ENCODE measurements at places on chromosomes 11 and 22. TPM values are rescaled to one million over a fixed set of nuclear protein-coding genes. Genes with fewer than 3 reads are reported as not detected.

Gene OR52H1
- total RNA-seq = not detected

Gene MYEOV
- not detected for total RNA-seq

- H3K27me3 ChIP-seq = no peaks in the 10 kb centered on the region
- DNase-seq = peak; percentile 81
- H3K4me3 ChIP-seq = no peak overlapping the region
- peaks cover 24% of the 10 kb centered on the region for H3K4me1 ChIP-seq
- H3K36me3 ChIP-seq = no peaks in the 10 kb centered on the region
Measured at GRCh38 chr11:47998733-47999359, 18.5 kb downstream of the PTPRJ start.

DNA sequence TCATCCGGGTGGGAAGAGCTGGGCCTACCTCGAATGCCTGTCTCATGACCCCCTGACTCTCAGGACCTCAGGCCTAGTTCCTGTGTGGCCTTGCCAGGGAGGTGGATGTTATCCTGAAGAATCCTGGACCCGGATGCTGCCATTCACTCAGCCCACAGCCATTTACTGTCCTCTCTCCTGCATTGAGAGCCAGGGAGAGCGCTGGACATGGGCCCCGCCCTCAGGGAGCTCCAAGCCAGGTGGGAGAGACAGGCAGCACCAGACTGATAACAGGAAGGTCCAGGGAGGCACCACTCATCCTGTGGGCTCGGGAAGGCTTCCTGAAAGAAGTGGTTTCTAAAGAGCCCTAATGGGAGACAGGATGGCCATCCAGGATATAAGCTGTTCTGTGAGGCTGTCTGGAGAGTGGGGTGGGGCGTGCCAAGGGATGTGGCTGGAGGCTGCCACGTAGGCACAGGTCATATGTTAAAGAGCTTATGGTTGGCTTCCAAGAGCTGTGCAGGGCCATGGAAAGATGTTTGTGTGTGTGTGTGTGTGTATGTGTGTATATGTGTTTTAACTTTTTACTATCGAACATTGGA lies 8.6 kb downstream of the SERPINH1 start:
- H3K4me3 ChIP-seq = no peak overlapping the region
- DNase-seq = no peak
- H3K27me3 ChIP-seq = no peaks in the 10 kb centered on the region
- H3K27ac ChIP-seq = no peak overlapping the region
- H3K4me1 ChIP-seq = peaks cover 6% of the 10 kb centered on the region
- no peaks in the 10 kb centered on the region for H3K36me3 ChIP-seq

Gene SYT13
- total RNA-seq = 11.5 TPM

GRCh38 chr11:79244241-79244772 lies 196.5 kb downstream of the TENM4 start:
- H3K4me1 ChIP-seq = peaks cover 8% of the 10 kb centered on the region
- H3K27me3 ChIP-seq = no peaks in the 10 kb centered on the region
- H3K36me3 ChIP-seq = no peaks in the 10 kb centered on the region
- H3K27ac ChIP-seq = peak overlapping the region; percentile 63
- H3K4me3 ChIP-seq = no peak overlapping the region

Gene NRGN
- not detected for total RNA-seq

Gene NCR3LG1
- total RNA-seq = 15.2 TPM

Gene KRTAP5-7
- not detected for total RNA-seq

- no peaks in the 10 kb centered on the region for H3K36me3 ChIP-seq
- H3K4me3 ChIP-seq = no peak overlapping the region
- no peaks in the 10 kb centered on the region for H3K4me1 ChIP-seq
- no peak for DNase-seq
- H3K27me3 ChIP-seq = no peaks in the 10 kb centered on the region
Measured at GRCh38 chr22:44606126-44606525, 95.9 kb upstream of the PRR5 start.

- no peak for DNase-seq
- H3K36me3 ChIP-seq = no peaks in the 10 kb centered on the region
- H3K27ac ChIP-seq = no peak overlapping the region
- H3K4me1 ChIP-seq = no peaks in the 10 kb centered on the region
- H3K4me3 ChIP-seq = no peak overlapping the region
Measured at GRCh38 chr11:34685864-34686263, 65.0 kb downstream of the EHF start.

DNA sequence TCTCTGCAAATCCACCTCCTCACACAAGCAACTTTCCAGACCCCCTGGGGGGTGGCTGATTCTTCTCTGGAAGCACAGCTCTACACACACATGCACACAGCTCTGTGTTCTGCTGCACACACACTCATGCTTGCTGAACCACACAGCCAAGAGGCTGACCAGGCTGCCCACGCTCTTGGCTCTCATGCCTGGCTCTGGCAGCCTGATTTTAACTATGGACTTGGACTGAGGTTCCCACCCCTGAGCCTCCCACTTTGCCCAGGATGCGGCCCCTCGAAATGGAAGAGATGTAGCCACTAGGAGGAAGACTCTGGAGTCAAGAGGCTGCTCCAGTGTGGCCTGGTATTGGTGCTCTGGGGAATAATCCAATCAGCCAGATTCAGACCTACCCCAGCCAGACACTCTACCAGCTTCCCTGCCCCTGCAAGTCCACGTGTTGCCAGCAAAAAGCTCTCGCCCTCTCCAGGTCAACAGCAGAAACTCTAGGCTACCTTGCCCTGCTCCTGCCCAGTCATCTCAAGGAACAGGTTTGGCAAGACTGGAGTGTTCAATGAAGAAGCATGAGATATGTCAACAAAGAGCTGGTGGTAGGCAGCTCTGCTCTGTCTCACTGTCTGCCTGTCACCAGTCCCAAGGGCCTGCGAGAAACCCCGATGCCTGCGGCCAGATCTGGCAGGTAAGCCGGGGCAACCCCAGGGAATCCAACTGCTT lies 8.8 kb upstream of the CASTOR1 start:
- peak; percentile 58 for DNase-seq
- H3K4me1 ChIP-seq = peaks cover 11% of the 10 kb centered on the region
- H3K4me3 ChIP-seq = no peak overlapping the region
- H3K27me3 ChIP-seq = no peaks in the 10 kb centered on the region

GRCh38 chr11:45031912-45032519 lies 81.3 kb upstream of the TP53I11 start:
- H3K4me3 ChIP-seq = no peak overlapping the region
- H3K4me1 ChIP-seq = no peaks in the 10 kb centered on the region
- H3K27ac ChIP-seq = no peak overlapping the region
- DNase-seq = no peak

Gene NAT10
- 27.6 TPM for total RNA-seq

DNA sequence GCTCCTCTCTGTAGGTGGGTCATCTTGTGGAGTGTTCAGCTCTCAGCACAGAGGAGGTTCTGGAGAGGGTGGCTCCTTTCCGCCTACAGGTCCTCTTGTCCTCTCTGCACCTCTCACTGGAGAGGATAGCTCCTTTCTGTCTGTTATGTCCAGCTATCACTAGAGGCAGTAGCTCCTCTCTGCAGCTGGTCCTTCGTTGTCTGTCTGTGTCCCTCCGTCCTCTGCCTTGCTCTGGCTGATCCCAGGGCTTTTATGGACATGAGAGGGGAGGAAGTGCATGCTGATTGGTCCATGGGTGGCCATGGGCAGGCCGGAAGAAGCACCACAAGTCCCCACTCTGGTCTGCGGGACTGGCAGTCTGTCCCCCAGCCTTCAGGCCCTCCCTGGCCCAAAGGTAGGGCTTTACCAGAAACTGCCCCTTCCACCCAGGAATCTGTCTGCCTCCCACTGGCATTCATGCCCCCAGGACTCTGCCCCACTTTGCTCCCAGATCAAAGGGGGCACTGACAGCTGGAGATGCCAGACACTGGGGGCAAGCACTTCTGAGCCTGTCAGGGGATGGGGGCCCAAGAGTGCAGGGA lies 38.6 kb upstream of the CALCB start:
- no peaks in the 10 kb centered on the region for H3K4me1 ChIP-seq
- DNase-seq = no peak
- H3K27ac ChIP-seq = no peak overlapping the region

- no peak overlapping the region for H3K27ac ChIP-seq
- no peaks in the 10 kb centered on the region for H3K27me3 ChIP-seq
- peaks cover 7% of the 10 kb centered on the region for H3K4me1 ChIP-seq
- H3K36me3 ChIP-seq = no peaks in the 10 kb centered on the region
Measured at GRCh38 chr11:6405846-6406245, 13.0 kb downstream of the APBB1 start.

GRCh38 chr22:39115977-39116621 lies 19.1 kb downstream of the APOBEC3H start:
- H3K36me3 ChIP-seq = no peaks in the 10 kb centered on the region
- H3K27ac ChIP-seq = no peak overlapping the region
- H3K27me3 ChIP-seq = peaks cover 9% of the 10 kb centered on the region
- DNase-seq = no peak
- no peak overlapping the region for H3K4me3 ChIP-seq

- H3K4me1 ChIP-seq = peaks cover 39% of the 10 kb centered on the region
- H3K4me3 ChIP-seq = no peak overlapping the region
- no peaks in the 10 kb centered on the region for H3K36me3 ChIP-seq
- H3K27me3 ChIP-seq = no peaks in the 10 kb centered on the region
- DNase-seq = no peak
Measured at GRCh38 chr11:11971906-11972547, 36.4 kb downstream of the DKK3 start.

Gene SLC17A6
- not detected for total RNA-seq

- H3K27ac ChIP-seq = no peak overlapping the region
- no peaks in the 10 kb centered on the region for H3K27me3 ChIP-seq
- DNase-seq = no peak
- H3K4me3 ChIP-seq = no peak overlapping the region
- H3K36me3 ChIP-seq = no peaks in the 10 kb centered on the region
Measured at GRCh38 chr11:4884361-4884760, 2.7 kb downstream of the OR51T1 start.

GRCh38 chr11:8775332-8775731 lies 92.7 kb downstream of the RPL27A start:
- H3K27me3 ChIP-seq = no peaks in the 10 kb centered on the region
- no peak for DNase-seq
- H3K4me1 ChIP-seq = peaks cover 19% of the 10 kb centered on the region
- H3K4me3 ChIP-seq = no peak overlapping the region
- no peak overlapping the region for H3K27ac ChIP-seq

Gene FAM227A
- 2.9 TPM for total RNA-seq

Gene SHANK3
- 2.9 TPM for total RNA-seq

Gene LARGE2
- 4.3 TPM for total RNA-seq

DNA sequence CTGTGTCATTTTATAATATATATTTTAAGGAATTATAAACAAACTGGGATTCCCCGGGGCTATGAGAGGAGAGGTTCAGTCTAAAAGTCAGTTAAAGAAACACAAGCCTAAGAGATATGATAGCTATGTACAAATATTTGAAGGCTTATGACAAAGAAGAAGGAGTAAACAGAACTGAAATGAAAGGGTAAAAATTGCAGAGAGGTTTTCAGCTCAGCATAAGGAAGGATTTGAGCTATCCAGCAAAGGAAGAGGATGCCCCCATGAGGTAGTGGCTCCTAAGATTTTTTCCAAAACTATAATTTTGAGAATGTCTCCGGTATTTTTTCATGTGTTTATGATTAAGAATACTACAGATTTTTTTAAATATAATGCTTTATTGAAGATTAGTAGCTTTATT lies 57.9 kb upstream of the ANGPTL5 start:
- no peak overlapping the region for H3K4me3 ChIP-seq
- H3K27me3 ChIP-seq = no peaks in the 10 kb centered on the region

Gene FAM83F
- 10.4 TPM for total RNA-seq

DNA sequence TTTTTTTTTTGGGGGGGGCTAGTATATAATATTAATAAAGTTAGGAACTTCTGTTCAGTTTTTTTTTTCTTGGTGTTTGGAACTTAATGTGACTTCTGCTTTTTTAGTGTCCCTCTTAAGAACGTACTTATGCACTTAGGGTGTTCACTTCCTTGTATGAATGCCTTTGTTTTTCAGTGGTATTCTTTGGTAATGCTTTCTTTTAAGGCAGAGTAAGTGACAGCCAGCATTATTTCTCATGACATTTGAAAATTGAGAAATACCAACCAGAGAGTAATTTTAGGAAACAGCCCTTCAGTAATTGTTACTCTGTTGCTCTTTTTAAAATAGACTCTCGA lies 2.4 kb downstream of the GRK3 start:
- no peaks in the 10 kb centered on the region for H3K36me3 ChIP-seq
- DNase-seq = no peak
- H3K27ac ChIP-seq = no peak overlapping the region
- H3K4me1 ChIP-seq = peaks cover 4% of the 10 kb centered on the region
- no peak overlapping the region for H3K4me3 ChIP-seq
- H3K27me3 ChIP-seq = no peaks in the 10 kb centered on the region

- peak; percentile 21 for DNase-seq
Measured at GRCh38 chr11:70326365-70326811, 55.9 kb downstream of the PPFIA1 start.

DNA sequence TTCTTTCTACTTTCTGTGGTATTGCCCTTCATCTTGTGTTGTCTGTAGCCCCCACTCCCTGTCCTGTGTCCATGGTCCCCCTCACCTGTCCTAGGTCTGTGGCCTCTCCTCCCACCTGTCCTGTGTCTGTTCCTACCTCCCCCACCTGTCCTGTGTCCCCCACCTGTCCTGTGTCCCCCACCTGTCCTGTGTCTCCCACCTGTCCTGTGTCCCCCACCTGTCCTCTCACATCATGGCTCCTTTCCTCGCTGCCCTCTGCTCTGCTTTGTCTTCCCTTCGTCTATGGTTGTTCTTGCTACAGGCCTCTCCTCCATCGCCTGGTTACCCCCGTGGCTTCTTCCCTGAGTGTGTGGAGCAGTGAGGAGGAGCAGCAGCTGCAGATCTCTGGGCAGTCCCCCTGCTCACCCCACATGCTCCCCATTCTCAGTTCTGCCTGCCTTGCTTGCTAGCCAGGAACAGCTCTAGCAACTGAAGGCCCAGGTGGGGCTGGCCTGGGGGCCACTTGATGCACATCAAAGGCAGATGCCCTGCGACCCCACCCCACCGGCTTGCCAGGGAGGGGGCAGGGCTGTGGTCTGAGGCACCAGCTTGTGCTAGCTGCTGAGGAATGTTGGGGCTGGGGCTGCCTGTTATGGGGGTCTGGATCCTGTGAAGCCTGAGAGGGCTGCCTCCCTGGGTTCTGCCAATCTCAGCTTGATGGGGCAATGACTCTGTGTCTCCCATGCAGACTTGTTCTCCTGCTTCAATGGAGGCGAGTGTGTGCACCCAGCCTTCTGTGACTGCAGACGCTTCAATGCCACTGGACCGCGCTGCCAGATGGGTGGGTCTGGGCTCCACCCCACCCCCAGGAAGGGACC lies 5.6 kb downstream of the OTOG start:
- H3K36me3 ChIP-seq = no peaks in the 10 kb centered on the region
- H3K27ac ChIP-seq = no peak overlapping the region
- no peak for DNase-seq

Gene TTLL1
- total RNA-seq = 4.9 TPM

Gene DEFB131B
- not detected for total RNA-seq

GRCh38 chr11:68657021-68657780 lies 27.1 kb upstream of the GAL start:
- H3K27me3 ChIP-seq = no peaks in the 10 kb centered on the region
- no peaks in the 10 kb centered on the region for H3K36me3 ChIP-seq
- DNase-seq = no peak
- H3K27ac ChIP-seq = no peak overlapping the region

Gene PKDREJ
- total RNA-seq = not detected

GRCh38 chr22:21448627-21449416 lies 18.4 kb upstream of the TMEM191C start:
- H3K4me3 ChIP-seq = no peak overlapping the region
- no peak overlapping the region for H3K27ac ChIP-seq
- H3K27me3 ChIP-seq = no peaks in the 10 kb centered on the region
- no peaks in the 10 kb centered on the region for H3K4me1 ChIP-seq
- H3K36me3 ChIP-seq = no peaks in the 10 kb centered on the region
- DNase-seq = no peak

- H3K36me3 ChIP-seq = no peaks in the 10 kb centered on the region
- no peak overlapping the region for H3K4me3 ChIP-seq
- H3K4me1 ChIP-seq = peaks cover 32% of the 10 kb centered on the region
- peak; percentile 59 for DNase-seq
- H3K27ac ChIP-seq = peak overlapping the region; percentile 73
Measured at GRCh38 chr11:62792202-62792575, 383 bp upstream of the TMEM223 start.

Data from hepatocyte (in vitro differentiated cells).